ENCODE measurements at places on chromosomes 3 and 15.

- no peak for DNase-seq
These were observed 84.7 kb downstream of the OPA1 start for GRCh38 chr3:193677734-193678133.

GRCh38 chr3:98504539-98504938 is 7.1 kb downstream of the OR5K2 start:
- no peak for DNase-seq

GRCh38 chr3:110654843-110655502 is 416.6 kb upstream of the NECTIN3 start:
- no peak for DNase-seq

DNA sequence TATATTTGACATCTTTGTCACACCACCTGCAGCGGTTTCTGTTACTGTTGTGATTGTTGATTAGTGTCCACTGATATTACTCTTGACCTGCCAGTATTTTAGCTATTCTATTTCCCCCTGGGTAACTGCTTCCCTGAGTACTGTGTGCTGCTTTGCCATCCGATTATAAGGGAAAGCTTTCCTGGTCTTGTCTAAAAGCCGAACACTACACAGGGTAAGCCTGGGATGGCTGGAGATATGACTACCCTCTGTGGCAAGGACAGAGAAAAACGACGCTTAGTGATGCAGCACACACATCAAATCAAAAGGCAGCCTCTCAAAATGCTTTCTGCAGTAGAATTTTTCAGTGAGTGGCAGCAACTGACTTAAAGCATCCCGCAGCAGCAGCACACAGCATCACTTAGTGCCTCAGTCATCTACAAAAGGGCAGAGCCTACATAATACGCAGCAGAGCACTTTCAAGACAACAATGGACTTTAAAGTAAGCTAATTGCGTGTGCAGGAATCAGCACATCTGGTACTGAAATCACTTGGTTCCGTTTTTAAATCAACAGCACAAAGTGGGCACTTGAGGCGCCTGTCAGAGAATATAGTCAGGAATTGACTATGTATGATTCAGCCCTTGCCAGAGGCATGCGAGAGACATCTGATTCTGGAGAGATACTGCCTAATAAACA is 656.3 kb upstream of the TGFBR2 start:
- no peak for DNase-seq

GRCh38 chr15:74443100-74443909 is 9.5 kb upstream of the SEMA7A start:
- DNase-seq, result no peak

DNA sequence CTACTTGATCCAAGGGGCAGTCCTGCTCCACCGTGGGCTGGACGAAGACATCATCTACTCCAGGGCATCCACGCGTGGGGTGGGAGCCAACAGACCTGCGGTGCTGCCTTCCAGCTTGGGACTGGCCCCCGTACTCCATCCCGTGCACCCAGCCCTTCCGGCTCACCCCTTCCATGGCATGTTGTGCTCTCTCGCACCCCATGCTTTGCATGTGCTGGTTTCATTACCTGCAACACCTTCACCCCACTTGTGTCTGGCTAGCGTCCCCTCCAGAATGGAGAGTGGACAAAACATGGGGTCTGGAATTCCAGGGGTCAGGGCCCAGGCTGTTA is 30.2 kb downstream of the SEMA7A start:
- DNase-seq, result no peak

DNA sequence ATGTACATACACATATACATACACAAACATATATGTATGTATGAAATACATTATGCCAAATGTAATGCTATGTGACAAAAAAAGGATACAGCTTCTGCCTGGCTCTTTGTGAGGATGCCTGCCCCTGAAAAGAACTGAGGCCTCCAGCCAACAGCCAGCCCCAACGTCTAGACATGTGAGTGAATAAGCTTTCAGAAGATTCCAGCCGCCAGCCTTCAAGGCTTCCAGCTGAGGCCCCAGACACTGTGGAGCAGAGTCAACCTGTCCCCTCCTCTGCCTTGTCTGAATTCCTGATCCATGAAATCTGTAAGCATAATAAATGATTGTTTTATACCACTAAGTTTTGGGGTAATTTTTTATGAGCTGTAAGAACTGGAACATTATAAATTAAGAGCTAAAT is 24.7 kb downstream of the GXYLT2 start:
- no peak for DNase-seq

- DNase-seq, result no peak
These were observed 49.3 kb downstream of the SLC6A20 start for GRCh38 chr3:45746777-45747622.

DNA sequence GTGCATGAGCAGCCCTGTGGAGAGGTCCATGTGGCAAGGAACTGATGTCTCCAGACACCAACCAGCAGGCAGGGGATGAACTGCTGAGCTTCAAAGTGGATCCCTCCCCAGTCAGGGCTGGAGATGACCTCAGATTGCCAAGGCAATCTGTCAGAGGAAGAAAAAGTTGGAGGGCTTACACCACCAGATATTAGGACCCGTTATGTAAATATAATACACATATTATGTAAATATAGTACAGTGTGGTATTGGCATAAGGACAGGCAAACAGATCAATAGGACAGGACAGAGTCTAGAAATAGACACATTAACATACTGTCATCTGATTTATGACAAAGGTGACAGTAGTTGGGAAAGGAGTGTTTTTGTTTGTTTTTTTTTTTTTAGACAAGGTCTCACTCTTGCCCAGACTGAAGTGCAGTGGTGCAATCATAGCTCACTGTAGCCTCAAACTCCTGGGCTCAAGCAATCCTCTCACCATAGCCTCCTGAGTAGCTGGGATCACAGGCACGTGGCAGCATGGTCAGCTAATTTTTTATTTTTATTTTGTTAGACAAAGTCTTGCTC is 18.0 kb upstream of the RAB7A start:
- DNase-seq, result no peak

- no peak for DNase-seq
These were observed 66.9 kb downstream of the DCLK3 start for GRCh38 chr3:36697229-36698001.

DNA sequence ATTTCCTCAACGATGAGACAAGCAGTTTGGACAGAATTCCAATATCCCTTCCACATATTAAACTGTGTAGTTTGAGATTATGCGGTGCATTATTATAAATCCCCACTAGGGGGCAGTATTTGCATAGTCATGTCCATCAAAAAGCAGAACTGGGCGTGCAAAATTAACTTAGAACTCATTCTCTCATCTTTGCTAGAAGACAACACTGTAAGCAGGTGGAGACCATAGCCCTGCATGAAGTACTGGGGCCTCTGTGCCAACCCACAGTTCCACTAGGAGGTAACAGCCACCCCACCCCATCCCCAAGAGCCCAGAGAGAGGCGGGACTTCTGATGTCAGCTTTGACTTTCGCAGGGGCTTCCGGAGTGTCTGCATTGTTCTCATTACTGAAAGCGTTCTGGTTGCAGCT is 106.6 kb upstream of the TMC3 start:
- DNase-seq, result no peak

DNA sequence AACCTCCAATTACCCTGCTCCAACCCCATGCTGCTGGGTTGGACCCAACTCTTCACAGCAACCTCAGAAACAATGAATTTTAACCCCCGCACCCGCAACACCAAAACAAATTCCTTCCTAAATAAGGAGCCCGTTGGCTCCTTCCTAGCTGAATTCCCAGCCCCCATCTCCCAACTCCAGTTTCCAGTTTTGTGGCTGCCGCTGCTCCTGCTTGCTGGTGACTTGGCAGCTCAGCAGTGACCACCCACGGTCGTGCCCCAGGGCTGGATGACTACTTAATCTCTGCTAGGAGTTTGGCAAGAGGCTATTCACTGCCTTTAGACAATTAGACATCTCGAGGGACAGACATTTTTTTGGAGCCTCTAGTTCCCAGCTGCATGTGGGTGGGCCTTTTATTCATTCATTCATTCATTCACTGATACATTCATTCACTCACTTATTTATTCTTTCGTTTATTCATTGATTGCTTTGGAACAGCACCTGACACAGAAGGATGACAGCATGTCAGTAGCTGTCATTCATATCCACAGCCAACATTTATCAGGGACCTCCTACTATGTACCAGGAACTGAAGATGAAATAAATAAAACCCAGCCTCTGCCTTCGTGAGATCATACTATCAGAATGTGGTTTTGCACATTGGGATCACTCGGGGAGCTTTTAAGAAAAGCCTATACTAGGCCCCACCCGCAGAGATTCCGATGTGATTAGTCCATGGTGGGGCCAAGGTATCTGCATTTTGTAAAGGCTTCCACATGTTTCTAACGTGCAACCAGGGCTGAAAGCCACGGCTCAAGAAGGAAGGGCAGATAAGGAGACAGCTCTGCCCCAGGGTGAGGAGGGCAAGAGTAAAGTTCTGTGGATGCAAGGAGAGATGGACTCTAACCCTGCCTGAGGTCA is 256.5 kb downstream of the SHQ1 start:
- DNase-seq, result no peak

DNA sequence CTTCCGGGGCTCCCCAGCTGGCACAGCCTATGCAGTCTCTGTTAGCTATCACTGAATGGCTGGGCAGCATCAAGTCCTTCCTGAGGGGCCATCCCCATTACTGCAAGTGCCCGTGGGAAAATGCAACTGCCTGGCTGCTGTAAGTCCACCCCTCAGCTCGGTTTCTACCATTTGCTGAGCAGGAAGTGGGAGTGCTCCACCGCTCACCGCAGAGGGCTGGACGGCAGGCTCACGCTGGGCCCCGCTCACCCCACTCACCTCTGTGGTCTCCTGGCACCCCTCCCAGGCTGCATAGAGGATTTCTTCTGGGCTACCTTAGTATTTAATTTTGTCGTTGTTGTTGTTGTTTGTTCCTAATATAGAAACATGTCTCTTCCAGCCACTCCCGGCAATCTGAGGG is 270.2 kb downstream of the PLCL2 start:
- DNase-seq, result no peak

- DNase-seq, result no peak
These were observed 91.2 kb upstream of the NAALADL2 start for GRCh38 chr3:174767853-174768382.

Measured in activated effector memory CD4-positive, alpha-beta T cell treated with anti-CD3 and anti-CD28 coated beads, Interleukin-2, amount 50 U/mL, for 16 hours (primary cell).